COR-L47 (cell line): ENCODE measurements at places on chromosomes 1 and 21.

GRCh38 chr1:200134116-200134515 is 106.6 kb downstream of the NR5A2 start:
- DNase-seq, result no peak

GRCh38 chr1:910311-910880 is 13.3 kb upstream of the SAMD11 start:
- DNase-seq, result no peak

DNA sequence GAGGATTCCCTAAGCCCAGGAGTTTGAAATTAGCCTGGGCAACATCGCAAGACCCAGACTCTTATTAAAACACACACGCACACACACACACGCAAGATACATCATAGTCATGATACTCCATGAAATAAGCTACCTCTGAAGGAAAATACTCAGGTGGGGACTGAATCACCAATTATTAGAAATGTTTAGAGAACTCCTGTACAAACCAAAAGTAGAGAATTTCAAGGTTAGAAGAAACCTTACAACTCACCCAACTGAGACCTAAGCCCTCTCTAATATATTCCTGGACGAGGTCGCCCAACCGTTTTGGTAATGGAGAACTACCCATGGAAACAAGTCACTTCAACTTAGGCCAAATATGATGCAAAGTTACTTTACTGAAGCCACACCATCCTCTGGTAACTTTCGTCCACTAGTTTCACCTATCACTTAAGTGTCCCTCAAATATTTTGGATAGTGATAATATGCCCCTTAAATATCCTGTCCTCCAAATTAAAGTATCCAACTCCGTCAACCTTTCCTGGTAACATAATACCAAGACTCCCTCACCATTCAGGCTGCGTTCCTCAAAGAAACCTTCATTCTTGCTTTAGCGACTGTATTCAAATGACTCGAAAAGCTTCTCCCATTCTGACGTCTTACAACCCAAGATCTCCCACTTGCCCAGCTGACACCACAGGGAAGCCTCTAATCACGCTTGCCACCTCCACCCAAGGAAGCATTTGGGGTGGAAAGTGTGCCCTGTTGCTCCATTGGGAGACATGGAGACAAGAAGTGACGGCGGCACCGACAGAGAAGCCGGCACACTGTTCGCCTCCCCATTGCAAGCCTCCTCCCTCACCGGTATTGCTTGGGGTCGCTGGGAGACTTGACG is 856 bp downstream of the NRDC start:
- peak; percentile 24 for DNase-seq

DNA sequence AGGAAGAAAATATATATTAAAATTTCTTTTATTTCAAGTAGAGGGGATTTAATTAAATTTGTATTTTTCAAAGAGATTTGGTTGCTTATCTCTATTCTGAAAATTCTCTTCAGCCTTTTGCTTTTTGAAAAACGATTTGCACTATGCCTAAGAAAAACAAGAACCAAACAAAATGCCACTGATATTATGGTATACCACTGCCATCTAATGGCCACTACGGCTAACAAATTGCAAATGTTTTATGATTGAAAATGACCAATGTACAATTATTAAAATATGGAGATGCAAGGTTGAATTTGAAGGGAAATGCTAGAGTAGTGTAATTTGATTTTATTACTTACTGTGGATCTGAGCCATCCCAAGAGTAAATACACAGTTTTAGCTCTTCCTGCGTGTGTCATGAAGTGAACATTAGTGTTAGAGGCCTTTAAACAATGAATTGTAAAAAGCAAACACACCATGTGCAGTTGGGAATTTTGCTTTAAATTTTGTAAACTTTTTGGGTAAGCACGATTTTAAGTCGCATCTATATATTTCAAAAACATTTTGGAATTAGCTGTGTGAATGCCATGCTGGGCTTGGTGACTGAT is 137.4 kb upstream of the USP25 start:
- peak; percentile 3 for DNase-seq

DNA sequence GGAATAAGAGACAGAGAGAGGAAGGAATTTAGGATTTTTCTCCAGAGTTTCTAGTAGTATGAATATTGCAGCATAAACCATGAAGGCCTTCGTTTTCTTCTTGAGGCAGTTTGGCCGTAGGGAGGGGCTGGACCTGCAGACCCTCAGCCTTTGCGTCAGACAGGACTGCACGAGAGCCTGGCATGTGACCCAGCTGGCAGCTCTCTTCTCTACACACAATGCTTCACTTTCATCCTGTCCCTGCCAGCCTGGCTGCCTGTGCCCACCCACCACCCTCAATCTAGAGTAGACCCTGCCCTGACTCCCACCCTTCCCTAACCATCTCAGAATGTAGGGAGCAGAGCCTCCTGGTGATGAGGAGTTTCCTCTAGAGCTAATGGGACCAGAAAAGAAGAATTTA is 1.6 kb downstream of the CA14 start:
- DNase-seq, result no peak

- DNase-seq, result no peak
Observed at GRCh38 chr1:16716691-16717335, 23.5 kb upstream of the RNU1-4 start.

DNA sequence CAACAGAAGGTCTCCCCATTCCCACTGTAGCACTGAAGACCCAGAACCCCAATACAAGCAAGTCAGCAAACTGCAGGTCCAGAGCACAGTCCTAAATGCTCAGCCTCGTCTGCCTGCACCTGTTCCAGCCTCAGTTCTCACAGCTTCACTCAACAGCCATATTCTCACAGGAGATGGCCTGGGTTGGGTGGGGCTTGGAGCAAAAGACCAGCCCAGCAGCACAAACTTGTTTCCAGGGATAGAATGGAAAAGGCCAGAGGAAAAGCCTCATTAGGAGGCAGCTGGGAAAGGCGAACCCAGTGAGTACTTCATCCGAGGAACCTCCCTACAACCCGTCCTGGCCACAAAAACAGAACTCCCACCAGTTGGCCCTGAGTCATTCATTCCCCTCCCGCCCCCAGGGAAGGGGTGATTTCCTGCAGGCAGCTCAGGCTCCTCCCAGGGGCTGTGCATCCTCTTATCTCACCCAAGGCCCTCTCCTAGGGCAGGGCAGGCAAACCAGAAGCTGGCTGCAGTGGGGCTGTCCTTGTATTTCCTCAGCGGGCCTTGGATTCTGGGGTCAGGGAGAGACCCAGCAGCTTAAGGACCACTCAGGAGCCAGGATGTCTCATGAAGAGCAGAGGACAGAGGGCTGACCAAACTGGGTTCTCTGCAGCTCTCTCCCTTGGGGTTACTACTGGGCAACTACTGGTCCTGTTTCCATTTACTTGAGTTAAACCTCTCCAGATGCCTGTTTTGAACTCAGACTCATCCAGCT is 7.4 kb upstream of the MPL start:
- no peak for DNase-seq

DNA sequence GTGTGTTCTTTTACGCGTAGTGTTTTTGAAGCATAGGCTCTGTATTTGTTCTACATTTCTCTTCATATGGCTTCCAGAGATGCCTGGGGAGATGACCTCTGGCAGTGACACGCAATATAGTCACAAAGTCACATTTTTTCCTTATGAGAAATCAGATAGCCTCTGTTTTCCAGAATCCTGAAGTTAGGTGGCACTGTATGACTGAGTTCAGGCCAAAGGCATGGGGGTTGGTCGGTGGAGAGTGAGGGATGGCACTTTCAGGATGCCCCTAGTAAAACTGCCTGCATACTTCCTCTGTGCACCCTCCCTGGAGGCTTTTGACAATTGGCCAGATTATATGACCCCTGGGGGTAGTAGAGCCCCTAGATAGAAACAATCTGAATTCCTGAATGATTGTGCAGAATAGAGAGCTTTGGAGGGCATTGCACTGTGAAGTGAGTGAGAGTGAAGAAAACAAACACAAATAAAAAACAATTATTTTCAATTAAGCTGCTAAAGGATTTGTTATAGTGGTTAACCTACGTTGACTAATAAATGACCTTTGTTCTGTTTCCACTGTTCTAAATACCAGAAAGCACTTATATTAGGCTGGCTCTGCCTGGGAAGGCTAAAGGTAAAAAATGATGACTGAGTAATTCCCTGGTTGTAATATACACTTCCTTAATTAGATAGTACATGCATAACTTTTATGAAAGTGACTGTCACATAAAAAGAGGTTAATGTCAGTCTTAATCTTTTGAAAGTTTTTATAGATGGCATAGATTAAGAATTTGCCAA is 1660.8 kb downstream of the PLA2G4A start:
- DNase-seq, result no peak

DNA sequence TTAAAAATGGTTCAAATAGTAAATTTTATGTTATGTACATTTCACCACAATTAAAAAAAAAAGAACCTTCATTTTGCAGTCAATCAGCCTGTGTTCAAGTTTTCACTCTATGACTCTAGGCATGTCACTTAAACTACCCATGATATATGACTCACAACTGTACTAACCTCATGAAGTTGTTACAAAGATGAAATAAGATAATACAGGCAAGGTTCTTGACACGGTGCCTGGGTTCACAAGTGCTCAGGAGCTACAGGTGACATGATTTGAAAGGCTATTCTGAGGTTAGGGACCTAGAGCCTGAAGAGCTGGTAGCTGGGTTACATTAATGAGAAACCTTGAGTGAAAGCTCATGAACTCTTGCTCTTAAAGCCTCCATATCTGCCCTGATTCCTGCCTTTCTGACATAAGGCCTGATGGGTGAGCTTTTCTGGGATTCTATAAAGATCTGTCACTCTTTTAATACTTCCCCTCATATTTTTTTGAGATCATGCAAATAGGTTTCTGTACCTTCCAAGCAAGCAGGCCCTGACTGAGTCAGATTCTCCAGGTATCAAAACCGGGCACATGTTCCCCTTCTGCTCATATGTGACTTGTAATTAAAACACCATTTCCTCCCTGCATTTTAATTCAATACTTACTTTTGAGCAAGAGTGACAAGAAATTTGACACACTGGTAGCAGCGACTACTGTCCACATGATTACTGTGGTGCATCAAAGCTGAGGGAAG is 34.0 kb downstream of the PCSK9 start:
- DNase-seq, result no peak

GRCh38 chr21:45540601-45540970 is 1.7 kb downstream of the SLC19A1 start:
- DNase-seq, result no peak

DNA sequence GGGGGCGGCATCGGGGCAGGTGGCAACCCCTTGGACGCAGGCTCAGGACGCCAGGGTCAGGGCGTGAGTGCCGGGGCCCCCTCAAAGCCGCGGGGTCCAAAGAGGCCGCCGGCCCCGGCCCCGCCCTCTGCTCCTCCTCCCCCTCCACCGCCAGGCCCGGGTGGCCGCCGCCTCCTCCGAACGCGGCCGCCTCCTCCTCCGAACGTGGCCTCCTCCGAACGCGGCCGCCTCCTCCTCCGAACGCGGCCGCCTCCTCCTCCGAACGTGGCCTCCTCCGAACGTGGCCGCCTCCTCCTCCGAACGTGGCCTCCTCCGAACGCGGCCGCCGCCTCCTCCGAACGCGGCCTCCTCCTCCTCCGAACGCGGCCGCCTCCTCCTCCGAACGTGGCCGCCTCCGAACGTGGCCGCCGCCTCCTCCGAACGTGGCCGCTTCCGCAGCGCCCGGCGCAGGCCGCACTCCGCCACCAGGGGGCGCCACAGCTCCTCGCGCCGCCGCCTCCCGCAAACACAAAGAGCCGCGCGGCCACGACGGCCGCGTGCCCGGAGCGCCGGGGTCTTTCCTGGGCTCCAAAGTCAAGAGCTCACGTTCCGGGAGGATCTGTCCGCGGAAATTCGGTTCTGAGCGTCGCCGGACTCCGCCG is 19.3 kb upstream of the SAMD11 start:
- DNase-seq, result peak; percentile 57

GRCh38 chr1:110896090-110896489 is 23.1 kb downstream of the CD53 start:
- DNase-seq, result no peak

- DNase-seq, result peak; percentile 18
Observed at GRCh38 chr1:239387304-239388158, 1.2 kb downstream of the CHRM3 start.

GRCh38 chr1:216804111-216804510 is 80.9 kb upstream of the ESRRG start:
- peak; percentile 19 for DNase-seq

GRCh38 chr1:32480003-32480402 is 15.1 kb downstream of the ZBTB8B start:
- DNase-seq, result no peak

DNA sequence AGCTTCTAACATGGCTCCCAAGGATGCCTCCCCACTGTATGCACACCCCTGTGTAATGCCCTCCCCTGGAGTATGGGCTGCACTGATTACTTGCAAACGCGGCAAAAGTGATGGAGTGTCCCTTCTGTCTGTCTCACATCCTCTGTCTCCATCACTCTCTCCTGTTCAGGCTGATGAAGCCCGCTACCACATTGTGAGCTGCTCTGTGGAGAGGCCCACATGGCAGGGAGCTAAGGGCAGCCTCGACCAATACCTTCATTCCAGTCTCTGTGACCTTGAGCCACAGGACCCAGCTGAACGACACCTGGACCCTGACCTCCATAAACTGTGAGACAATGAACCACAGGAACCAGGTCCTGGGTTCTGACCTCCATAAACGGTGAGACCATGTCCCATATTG is 154.1 kb upstream of the ETV3 start:
- no peak for DNase-seq

DNA sequence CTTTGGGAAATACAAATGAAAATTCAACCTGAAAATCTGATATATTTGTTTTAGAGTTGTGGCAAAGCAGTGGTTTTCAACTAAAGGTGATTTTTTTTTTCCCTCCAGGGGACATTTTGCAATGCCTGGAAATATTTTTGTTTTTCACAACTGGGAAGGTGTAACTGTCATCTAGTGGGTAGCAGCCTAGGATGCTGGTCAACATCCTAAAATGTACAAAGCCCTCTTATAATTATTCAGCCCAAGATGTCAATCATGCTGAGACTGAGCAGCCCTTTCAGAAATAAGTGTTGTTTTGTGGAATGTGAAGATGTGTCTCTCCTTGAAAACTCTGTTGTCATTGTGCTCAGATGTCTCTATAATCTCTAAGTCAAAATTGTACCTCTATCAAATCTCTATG is 95.2 kb upstream of the NCAM2 start:
- DNase-seq, result no peak

- DNase-seq, result peak; percentile 65
Observed at GRCh38 chr1:29513357-29513756, 277.0 kb downstream of the PTPRU start.

- DNase-seq, result no peak
Observed at GRCh38 chr1:233509526-233509925, 104.4 kb upstream of the KCNK1 start.

- no peak for DNase-seq
Observed at GRCh38 chr1:65940126-65940525, 147.4 kb downstream of the PDE4B start.

DNA sequence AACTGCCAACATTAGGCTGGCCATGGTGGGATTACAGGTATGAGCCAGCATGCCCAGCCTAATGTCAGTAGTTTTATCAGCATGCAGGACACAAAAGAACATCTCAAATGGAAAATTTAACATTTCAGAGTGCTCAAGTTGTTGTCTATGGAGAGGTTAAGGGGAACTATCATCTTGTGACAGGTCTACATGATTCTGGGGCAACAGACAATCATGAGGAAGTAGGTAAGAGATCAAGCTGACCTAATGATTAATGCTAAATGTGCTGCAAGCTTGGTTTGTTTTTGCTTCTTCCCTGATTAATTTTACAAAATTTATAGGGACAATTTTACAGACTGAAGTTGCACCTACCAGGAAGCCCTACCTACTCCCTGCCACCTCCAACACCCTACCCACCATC is 36.6 kb downstream of the FMO4 start:
- no peak for DNase-seq

GRCh38 chr1:234310460-234310817 is 62.8 kb upstream of the COA6 start:
- no peak for DNase-seq

- DNase-seq, result no peak
Observed at GRCh38 chr1:205632669-205633169, 908 bp upstream of the ELK4 start.
